ENCODE measurements at places on chromosomes 5 and 9.

- no peaks in the 10 kb centered on the region for H3K27me3 ChIP-seq
- no peaks in the 10 kb centered on the region for H3K4me1 ChIP-seq
- H3K36me3 ChIP-seq = no peaks in the 10 kb centered on the region
- DNase-seq = no peak
- no peak overlapping the region for H3K4me3 ChIP-seq
Observed at GRCh38 chr5:56569566-56569965, 245.8 kb upstream of the MAP3K1 start.

- H3K27me3 ChIP-seq = no peaks in the 10 kb centered on the region
- H3K36me3 ChIP-seq = no peaks in the 10 kb centered on the region
- no peak overlapping the region for H3K27ac ChIP-seq
- H3K4me3 ChIP-seq = no peak overlapping the region
Observed at GRCh38 chr5:42839196-42839595, 27.5 kb upstream of the SELENOP start.

- H3K27ac ChIP-seq = no peak overlapping the region
- H3K27me3 ChIP-seq = no peaks in the 10 kb centered on the region
- H3K36me3 ChIP-seq = no peaks in the 10 kb centered on the region
Observed at GRCh38 chr9:114169952-114170770, 14.8 kb downstream of the COL27A1 start.

GRCh38 chr9:31168161-31168560 lies 1216.3 kb upstream of the ACO1 start:
- H3K4me3 ChIP-seq = no peak overlapping the region
- no peak for DNase-seq
- no peaks in the 10 kb centered on the region for H3K27me3 ChIP-seq
